ENCODE measurements at places on chromosomes 5 and 9. TPM values are rescaled to one million over a fixed set of nuclear protein-coding genes. Genes with fewer than 3 reads are reported as not detected.
A peak's percentile ranks its signal among the peaks of the same experiment; 100 is the strongest.

The SLC46A2 gene
- total RNA-seq: not detected

GRCh38 chr9:124220946-124221451 is 36.8 kb upstream of the NEK6 start:
- DNase-seq: peak; percentile 53

- DNase-seq: no peak
Measured at GRCh38 chr9:121878271-121878822, 214.8 kb downstream of the TTLL11 start.

GRCh38 chr5:1013238-1013947 is 4.8 kb downstream of the NKD2 start:
- DNase-seq: no peak

- DNase-seq: no peak
Measured at GRCh38 chr5:31477516-31477915, 54.4 kb downstream of the DROSHA start.

- DNase-seq: no peak
Measured at GRCh38 chr5:133520062-133520461, 92.3 kb downstream of the FSTL4 start.

- no peak for DNase-seq
Measured at GRCh38 chr5:67021962-67022361, 174.6 kb downstream of the CD180 start.

The PCSK5 gene
- total RNA-seq: 0.10 TPM

DNA sequence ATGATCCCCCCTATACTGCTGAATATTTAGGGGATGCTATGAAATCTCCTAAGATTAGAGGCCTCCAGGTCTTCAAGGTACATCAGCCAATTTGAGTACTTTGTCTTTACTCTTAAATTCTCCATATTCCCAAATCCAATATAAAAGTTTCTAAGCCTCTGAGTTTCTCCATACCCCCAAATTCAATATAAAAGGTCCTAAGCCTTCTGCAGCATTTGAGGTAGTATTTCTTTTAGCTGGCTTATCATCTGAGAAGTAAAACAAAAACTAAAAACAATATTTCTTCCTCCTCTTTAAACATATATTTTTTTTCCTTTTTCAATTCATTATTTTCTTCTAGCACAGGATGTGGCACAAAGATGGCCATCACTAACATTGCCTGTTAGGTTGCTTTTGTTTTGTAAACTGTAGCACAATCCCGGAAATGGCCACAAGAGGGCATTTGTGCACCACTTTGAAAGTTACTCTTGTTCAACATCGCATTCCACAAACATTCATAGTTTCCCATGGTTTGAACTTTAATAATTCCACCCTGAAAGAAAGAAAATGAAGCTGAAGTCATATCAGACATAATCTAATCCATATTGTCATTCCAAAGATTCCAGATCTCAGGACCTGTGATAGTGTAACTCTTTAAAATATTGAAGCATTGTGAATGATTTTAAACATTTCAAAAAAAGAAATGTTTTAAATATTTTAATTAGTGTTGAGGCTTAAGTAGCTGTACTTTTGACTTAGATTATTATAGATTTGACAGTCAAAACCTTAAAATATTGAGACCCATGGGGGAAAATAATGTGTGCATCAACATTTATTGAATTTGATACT is 21.0 kb upstream of the SCGB3A2 start:
- peak; percentile 58 for DNase-seq

- peak; percentile 51 for DNase-seq
Measured at GRCh38 chr9:96040591-96041461, 165.3 kb downstream of the ERCC6L2 start.

- peak; percentile 56 for DNase-seq
Measured at GRCh38 chr5:94153736-94154450, 412.5 kb upstream of the POU5F2 start.

GRCh38 chr9:27261517-27262211 is 35.3 kb downstream of the EQTN start:
- peak; percentile 67 for DNase-seq

GRCh38 chr5:135944967-135945560 is 9.7 kb downstream of the LECT2 start:
- peak; percentile 81 for DNase-seq

GRCh38 chr5:74624501-74624900 is 16.0 kb downstream of the ENC1 start:
- DNase-seq: peak; percentile 61

DNA sequence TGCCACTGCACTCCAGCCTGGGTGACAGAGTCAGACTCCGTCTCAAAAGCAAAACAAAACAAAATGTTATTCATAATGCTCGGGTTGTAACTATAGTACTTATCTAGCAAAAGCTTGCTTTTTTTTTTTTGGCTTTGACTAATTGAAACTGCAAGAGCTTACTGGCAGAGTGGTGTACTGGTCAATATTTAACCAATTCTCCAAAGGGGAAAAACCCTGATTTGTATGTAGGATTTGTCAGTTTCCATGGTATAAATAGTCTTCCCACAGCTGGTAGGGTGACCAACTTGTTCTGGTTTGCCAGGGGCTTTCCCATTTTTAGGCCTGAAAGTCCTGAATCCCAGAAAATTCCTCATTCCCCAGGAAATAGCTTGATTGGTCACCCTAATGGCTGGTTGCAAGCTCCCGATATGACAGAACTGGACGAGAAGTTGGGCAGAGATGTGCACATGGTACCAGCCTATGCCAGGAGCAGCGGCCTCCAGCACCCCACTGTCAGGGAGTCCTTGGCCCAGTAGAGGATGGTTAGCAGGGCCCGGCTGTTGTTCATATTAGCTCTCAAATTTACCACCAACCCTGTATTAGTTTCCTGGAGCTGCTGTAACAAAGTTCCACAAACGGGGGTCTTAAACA is 58.0 kb downstream of the FXN start:
- DNase-seq: no peak
